ENCODE measurements at places on chromosomes 1 and 21.
A peak's percentile ranks its signal among the peaks of the same experiment; 100 is the strongest.

DNA sequence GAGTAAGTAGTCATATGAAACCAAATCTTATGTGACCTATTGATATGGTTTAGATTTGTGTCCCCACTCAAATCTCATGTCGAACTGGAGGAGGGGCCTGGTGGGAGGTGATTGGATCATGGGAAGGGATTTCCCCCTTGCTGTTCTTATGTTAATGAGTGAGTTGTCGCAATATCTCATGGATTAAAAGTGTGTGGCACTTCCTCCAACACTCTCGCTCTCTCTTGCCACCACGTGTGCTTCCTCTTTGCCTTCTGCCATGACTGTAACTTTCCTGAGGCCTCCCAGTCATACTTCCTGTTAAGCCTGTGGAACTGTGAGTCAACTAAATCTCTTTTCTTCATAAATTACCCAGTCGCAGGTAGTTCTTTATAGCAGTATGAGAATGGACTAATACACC is 241.2 kb downstream of the RGS7 start:
- DNase-seq: no peak

- no peak for DNase-seq
These were observed 53.6 kb downstream of the ACBD3 start for GRCh38 chr1:226132728-226133503.

DNA sequence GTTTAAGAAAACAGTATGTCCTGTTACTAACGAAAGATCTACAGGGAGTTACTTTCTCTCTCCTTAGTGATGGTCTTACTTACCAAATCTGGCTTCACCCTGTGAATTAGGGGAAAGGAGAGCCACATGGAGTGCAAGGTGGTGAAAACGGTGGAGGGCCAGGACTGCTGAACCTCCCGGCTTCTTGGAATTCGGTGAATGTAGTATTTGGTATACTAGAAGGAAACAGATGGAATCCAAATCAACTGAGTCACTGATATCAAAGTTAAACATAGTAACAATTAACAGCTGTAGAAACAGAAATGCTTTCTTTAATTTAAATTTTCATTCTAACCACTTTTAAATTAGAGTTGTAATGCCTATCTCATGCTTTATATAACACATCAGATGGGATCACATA is 45.7 kb downstream of the ALG14 start:
- DNase-seq: no peak

GRCh38 chr1:145978471-145978853 is 14.0 kb downstream of the POLR3GL start:
- DNase-seq: no peak

DNA sequence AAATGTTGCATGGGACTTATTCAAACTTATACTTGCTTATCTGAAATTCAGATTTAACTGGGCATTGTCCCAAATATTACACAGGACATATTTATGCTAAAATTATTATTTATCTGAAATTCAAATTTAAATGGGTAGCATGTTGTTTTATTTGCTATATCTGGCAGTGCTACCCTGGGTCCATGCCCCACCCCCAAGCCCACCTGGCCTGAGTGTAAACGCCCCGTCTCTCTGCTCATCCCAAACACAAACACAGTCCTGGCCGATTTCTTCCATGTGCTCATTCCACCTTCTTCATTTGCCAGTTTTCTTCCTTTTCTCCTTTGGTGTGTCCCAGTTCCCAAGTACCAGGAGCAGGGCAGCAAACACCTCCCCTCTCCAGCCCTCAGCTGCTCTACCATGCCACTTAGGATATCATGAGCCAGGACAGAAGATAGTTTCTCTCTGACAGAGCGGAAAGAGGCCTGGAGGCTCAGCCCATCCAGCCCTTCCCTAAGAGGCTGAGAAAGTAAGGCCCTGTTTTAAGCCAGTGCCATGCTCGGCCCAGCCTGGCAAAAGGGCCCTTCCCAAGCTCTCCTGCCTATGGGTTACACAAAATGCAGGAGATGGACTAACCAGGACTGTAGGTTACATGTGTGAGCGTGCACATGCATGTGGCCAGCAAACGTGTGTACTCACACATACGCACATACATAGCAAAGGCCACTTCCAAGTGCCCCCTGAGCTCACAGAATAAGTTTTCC is 69.5 kb downstream of the UBE2T start:
- no peak for DNase-seq

GRCh38 chr1:44227211-44227610 is 13.9 kb downstream of the DMAP1 start:
- no peak for DNase-seq

DNA sequence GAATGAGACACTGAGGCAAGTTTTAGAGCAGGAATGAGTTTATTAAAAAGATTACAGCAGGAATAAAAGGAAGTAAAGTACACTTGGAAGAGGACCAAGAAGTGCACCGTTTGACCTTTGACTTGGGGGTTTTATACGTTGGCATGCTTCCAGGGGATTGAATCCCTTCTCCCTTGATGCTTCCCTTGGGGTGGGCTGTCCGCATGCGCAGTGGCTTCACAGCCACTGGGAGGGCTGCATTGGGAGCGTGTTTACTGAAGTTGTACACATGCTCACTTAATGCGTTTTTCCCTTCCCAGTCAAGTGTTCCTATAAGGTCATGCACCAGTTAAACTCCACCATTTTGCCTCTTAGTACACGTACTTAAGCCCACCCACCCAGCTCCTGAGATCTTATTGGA is 72.4 kb upstream of the MARK1 start:
- DNase-seq: no peak

- DNase-seq: no peak
These were observed 141.4 kb upstream of the ZNHIT6 start for GRCh38 chr1:85849660-85850059.

- DNase-seq: no peak
These were observed 421.6 kb upstream of the PBX1 start for GRCh38 chr1:164137273-164137925.

GRCh38 chr1:208012721-208013120 is 101.8 kb upstream of the CD34 start:
- DNase-seq: no peak

GRCh38 chr1:184635347-184635979 is 119.2 kb downstream of the EDEM3 start:
- DNase-seq: no peak

DNA sequence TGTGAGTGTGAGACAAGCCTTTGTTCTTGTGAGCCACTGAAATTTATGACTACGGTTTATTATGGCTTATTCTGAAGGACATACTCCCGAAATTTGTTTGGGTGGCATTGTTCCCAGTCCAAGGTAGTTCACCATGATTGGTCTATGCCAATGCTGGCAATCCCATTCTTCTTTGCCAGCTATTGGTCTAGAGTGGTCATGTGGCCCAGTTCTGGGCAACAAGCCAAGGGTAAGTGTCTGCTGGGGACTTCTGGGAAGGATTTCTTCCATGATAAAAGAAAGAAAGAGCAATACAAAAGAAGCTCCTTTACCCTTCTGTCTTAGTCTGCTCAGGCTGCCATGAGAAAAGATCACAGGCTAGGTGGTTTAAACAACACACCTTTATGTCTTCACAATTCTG is 201.6 kb downstream of the SLC35F3 start:
- DNase-seq: peak; percentile 23

DNA sequence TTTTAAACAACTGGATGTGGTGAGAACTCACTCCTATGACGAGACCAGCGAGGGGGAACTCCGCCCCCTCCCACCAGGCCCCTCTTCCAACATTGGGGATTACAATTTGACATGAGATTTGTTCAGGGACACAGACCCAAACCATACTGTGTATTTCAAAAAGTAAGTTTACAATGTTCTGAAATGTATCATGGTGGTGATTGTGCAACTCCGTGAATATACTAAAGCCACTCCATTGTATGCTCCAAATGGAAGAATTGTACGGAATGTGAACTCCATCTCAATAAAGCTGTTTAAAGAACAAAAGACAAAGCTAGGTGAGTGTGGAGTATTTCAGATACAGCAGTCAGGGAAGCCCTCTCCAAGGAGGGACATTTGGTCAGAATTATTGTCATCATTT is 432.1 kb upstream of the VAMP3 start:
- DNase-seq: no peak
